Activated CD8-positive, alpha-beta memory T cell treated with anti-CD3 and anti-CD28 coated beads, Interleukin-2, amount 10 ng/mL, durations not matched to agents 7 days and 5 days (primary cell): ENCODE measurements at places on chromosomes 16 and 17.
A peak's percentile ranks its signal among the peaks of the same experiment; 100 is the strongest.

- no peak for DNase-seq
Measured at GRCh38 chr16:50251375-50252081, 14.8 kb upstream of the ADCY7 start.

- DNase-seq = no peak
Measured at GRCh38 chr16:73717266-73717974, 579.2 kb upstream of the PSMD7 start.

GRCh38 chr17:27269974-27270373, 23.9 kb upstream of the WSB1 start:
- DNase-seq = no peak

DNA sequence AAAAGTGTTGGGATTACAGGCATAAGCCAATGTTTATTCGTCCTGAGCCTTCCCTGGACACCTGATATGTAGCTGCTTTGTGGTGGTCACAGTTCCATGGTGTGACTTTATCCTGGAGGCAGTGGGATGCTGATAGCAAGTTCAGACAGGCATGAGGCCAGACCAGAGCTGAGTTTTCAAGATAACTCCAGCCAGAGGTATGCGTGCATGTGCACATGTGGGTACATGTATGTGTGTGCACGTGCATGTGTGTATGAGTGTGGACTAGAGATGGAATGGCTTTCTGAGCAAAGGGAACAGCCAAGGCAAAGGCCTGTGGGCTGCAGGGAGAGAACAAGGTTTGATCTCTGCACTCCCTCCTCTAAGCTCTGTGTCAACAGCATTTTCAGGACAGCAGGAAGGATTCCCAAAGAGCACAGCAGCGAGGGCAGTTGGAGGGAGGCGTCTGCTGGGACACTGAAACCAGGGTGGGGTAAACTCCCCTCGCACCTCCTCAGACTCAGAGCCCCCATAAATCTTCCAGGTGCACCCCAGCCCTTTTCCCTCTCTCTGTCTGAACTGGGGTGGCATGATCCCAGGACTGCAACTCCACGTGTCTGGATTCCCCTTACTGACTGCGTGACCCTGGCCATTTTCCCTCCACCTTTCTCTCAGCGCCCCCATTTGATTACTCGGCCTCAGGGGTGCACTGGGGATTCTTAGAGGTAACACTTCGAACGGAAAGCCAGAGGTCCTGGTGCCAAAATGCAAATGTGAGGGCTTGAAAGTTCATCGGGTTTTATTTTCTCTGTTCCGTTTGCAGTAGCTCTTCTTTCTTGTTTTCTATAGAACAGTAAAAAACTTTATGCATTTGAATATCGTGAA, 15.3 kb downstream of the NLRC5 start:
- no peak for DNase-seq

DNA sequence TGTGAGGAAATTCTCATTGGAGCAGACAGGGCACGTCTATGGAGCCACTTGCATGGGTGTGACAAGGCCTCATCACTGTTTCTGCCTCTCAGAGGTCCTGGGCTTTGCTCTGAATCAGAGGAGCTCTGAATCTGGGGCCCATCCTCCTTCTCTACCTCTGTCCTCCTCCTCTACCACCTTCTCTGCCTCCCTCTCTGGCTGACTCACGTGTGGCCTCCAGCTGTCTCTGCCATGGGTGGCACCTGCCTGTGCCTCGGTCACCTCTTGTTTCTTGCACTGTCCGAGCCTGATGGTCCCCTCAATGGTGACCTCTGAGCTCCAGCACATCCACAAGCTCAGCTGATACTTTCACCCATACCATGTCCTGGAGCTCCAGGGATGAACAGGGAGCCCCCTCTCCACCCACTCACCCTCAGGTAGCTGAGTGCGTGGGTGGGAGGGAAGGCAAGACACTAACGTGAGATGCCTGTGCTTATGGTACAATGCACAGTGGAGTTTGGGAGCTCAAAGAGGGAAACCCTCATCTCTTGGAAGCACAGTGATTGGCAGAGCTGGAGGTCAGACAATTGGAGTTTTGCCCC, 116.4 kb upstream of the CRHR1 start:
- no peak for DNase-seq

DNA sequence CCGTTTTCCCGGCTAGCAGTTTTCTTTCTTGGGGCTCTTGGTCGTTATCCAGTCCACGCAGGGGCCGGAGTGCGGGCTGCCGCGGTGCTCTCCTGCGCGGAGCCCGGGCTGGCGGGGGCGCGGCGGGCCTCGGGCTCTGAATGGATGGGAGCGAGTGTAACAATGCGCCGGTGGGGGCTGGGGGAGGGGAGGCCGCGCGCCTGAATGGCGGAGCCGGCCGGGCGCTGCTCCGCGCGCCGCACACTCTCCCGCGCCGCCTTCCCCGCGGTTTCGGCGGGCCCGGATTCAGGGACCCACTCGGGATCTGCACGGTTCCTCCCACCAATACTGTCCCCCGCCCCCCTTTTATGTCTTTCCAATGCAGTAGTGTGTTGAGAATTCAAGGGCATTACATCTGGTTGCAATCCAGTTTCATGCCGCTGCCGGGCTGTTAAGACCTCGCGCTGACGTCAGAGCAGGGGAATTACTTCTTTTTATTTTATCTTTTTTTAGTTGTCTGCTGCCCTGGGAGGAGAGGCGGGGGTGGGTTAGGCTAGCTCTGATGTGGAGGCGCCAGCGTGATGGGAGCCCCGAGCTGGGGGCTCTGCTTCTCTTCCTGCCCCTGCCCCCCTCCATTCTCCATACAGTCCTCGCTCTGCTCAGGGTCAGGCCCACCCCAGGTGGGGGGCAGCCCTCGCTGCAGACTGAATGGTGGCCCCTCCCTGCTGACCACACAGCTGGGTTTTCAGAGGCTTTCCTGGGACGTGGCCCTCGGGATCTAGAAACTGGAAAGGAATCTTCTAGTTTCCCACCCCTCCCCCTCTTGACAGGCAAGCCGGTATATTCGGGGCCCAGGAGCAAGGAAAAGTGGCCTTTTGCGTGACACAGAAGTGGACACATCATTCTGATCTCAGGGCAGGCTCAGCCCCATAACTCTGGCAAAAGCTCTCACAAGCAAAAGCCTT, 1.8 kb downstream of the RAI1 start:
- peak; percentile 73 for DNase-seq

DNA sequence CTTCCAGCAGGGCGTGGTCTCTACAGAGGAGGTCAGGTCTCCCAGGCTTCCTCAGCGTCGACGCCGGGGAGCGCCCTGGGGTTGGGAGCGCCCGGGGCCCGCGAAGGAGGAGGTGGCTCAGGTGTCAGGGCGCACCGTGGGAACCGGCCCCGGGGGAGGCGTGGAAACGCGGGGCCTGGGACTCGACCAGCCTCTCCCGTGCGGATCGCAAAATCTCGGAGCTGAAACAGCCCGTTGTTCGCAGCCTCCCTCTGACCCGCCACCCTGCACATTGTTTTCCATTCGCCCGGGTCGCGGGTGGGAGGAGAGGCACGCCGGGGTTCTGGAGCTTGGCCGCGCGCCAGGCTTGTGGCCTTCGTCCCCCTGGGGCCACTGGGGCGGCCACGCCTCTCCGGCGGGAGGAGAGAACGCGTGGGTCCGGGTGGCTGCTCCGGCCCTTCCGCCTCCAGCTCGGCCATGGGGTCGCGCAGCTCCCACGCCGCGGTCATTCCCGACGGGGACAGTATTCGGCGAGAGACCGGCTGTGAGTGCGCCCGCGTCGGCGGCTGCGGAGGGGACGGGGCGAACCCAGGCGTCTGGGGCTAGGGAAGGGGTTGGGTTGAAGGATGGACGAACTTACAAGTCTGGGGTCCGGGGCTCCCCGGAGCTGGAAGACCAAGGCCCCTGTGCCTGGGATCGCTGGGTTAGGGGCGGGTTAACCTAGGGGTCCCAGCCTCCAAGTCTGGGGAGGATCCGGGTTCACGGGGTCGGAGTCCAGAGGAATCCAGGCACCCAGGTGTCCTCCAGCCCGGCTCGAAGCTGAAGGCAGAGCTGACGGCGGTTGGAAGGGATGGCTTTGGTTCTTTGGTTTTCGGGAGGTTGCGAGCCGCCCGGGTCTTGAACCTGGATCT, at the start of gene CHP2:
Gene CHP2, plus strand, starts transcription at position 433 of the 890 bp plus-strand sequence. Its CDS starts 24 bp downstream, at position 457.
- DNase-seq = no peak

DNA sequence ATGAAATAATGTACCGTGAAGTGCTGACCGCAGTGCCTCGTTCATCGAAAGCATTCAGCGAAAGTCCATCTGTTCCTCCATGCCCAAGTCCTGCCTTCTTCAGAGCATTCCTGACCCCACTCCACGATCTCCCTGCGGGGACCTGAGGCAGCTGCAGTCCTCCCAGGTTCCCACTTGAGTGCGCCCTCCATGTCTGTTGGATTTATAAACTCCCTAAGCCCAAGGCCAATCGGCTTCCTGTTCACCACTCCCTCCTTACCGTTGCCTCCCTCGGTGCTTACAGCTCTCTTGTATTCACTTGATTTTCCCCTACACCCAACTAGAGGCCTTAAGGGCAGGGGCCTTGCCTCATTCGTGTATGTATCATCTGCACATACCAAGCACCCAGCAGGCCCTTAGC, 2.8 kb downstream of the RAD51D start:
- no peak for DNase-seq

DNA sequence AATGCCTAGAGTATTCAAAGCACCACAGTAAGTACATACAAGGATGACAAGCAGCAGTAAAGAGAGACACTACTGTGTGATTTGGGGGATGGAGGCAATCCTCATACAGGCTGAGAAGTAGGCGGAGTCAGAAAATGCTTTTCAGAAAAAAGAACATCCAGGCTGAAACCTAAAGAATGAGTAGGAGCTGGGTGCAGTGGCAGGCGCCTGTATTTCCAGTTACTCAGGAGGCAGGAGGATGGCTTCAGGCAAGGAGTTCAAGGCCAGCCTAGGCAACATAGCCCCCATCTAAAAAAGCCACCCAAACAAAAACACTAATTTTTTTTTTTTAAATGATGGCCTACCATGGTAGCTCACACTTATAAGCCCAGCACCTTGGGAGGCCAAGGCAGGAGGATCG, 10.3 kb downstream of the KANSL1 start:
- DNase-seq = no peak

DNA sequence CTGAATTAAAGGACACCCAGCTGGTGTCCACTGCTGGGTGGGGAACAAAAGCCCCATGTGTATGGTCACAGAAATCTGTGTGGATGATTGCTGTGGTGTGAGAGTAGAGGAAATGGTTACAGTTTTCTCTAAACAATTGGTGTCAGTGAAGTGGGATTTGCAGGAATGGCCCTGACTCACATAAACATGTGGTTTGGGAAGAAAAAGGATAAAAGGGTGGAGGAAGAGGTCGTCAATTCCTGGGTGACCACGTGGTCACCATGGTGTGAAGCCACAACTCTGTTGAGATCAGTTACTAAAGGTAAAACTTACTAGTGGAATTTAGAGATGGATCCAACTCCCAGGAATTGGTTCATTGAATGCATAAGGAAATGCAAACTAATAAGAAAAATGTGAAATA, 3.6 kb upstream of the TUBG2 start:
- no peak for DNase-seq

GRCh38 chr17:337866-338265, 14.7 kb downstream of the RPH3AL start:
- no peak for DNase-seq

DNA sequence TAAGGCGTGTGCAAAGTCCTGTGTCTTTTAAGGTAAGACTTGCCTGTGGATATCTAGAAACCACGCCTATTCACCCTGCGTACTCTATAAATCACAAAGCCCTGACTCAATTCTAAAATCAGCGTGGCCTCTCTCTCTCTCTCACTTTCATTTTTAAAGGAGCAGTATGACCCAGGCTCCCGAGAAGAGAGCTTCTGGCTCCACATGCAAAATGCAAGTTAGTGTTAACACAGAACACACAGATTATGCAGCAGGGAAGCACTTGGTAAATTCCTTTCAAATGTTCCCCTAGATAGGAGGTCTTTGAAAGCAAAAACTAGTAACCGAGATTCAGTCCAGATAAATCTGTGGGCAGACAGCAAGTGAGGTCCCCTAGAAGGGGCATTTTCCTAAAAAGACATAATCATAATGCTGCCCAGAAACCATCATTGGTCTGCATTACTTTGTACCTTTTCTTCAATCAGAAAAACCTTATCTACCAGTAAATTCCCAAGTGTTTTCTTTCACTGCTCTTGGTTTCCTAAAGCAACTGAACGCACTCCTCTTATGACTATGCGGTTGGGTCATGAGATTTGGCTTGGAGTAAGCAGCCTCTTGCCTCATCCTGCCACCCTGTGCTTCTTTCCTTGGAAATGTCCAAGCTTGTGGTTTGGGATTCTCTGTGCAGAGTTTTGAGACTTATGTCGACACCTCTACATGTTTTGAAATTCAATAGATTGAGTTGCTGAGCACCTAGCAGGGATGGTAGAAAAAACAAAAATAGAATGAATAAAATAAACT, 31.7 kb upstream of the KCNJ2 start:
- peak; percentile 61 for DNase-seq

- DNase-seq = no peak
Measured at GRCh38 chr16:74497761-74498160, 76.5 kb upstream of the CLEC18B start.

GRCh38 chr17:53932386-53932785, 109.7 kb downstream of the KIF2B start:
- DNase-seq = no peak

DNA sequence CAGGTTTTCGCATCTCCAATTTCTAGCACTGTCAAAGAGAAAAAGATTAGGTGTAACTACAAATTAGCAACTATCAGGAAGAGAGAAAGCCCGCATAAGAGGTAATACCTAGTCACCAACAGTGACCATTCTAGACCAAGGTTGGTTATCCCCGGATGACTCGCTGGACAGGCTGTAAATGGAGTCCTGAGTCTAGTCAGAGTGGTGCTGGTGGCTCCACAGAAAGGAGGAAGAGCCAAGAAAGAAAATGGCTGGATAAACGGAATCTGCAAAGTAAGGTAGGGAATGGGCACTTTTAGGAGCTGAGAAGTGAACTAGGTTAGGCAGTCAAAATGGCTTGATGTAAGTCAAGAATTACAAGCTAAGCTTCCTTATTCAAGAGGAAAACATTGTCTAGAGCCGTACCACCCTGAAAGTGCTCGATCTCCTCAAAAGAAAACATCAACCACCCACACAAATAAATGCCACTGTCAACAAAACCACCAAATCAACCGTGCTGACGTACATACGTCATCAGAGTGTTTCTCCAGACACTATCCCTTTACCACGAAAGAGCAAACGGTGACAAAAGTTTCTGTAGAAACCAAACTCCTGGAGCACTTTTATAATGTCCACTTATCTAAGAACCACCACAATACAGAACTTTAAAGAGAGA, 2.2 kb downstream of the GSPT1 start:
- DNase-seq = peak; percentile 60

DNA sequence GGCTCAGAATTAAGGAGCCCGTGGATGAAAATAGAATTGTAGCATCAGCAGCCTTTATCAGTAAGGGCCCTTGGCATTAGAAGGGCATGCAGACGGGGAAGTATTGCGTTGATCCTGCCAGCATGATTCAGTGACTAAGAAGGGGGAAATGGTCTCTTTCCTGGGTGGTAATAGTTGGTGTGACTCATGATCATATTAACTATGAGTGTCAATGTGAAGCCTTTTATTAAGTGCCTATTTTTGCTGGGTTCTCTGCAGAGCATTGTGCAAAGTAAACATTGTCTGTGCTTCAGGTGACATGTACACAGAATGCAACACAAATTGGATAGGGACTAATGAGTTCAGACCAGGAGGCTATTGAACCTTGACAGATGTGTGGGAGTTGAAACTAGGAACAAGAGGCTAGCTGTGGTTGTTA, 24.5 kb downstream of the RCVRN start:
- no peak for DNase-seq
